ENCODE measurements at places on chromosomes 5 and 9.

DNA sequence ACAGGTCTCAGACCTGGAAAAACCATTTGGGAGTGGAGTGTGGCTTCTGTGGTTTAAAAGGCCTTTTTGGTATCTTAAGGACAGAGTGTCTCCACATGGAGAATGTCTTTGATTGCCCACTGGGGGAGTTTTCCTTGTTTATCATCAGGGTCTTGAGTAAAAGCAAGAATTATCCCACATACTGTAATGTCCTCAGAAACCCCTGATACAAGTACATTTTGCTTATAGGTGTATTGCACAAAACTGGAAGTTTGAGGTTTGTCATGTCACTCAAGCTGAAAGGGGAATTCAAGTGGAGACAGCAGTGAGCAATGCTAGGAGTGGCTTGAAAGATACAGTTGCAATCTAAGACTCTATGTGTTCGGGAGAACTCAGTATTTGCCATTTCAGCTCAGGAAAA, 62.7 kb upstream of the GRAMD2B start:
- DNase-seq, result no peak

GRCh38 chr5:39302472-39302871, 61.8 kb downstream of the C9 start:
- DNase-seq, result no peak

GRCh38 chr5:174172152-174172551, 126.6 kb downstream of the NSG2 start:
- DNase-seq, result no peak

DNA sequence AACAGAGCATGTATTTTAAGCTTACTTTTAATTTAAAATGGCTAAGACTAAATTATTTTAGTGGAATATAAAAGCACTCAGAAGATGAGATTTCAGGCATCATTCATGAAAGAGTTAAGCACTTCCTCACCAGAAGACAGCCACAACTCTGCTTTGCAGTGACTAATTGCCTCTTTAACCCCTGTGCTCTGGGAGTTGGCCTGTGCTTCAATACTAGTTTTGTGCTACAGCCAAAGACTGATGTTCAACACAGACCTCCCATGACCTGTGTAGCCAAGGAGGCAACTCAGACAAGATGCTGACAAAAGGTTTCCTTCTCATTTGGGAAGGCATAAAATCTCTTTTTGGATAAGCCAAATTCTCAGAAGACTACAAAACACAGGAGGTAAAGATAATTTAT, 353.5 kb downstream of the FBXL17 start:
- DNase-seq, result no peak

GRCh38 chr9:91783411-91783810, 166.6 kb downstream of the ROR2 start:
- no peak for DNase-seq

- DNase-seq, result no peak
Measured at GRCh38 chr9:98185611-98186171, 6.7 kb downstream of the CORO2A start.

GRCh38 chr9:38680837-38681445, 39.0 kb downstream of the FAM240B start:
- DNase-seq, result no peak

DNA sequence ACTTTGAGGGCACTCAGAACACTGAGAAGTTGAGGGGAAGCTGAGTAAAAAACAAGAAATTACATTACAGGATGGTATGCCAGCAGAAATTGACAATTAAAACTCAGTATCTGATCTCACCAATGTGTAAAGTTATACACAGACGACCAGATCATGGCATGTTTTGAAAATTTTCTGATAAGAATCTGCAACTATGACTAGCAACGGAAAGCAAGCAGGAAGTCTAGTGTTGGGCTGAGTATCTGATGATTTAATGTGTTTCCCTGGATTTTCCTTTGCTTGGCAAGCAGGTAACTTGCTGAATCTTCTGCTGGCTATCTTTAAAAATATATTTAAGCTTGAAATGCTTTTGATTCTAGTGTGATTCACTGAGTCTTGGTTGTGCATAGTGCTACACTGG, 5.2 kb upstream of the GCNT4 start:
- no peak for DNase-seq

GRCh38 chr5:1330847-1331831, 13.8 kb downstream of the CLPTM1L start:
- DNase-seq, result no peak

DNA sequence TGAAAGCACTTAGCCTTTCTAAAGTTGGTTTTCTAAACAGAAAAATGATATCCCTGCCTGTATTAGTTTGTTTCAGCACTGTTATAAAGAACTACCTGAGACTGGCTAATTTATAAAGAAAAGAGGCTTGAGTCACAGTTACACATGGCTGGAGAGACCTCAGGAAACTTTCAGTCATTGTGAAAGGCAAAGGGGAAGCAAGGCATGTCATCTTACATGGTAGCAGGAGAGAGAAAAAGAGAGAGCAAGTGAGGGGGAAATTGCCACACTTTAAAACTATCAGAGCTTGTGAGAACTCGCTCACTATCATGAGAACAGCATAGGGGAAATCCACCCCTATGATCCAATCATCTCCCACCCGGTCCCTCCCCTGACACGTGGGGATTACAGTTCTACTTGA, 64.9 kb downstream of the FAM170A start:
- DNase-seq, result no peak

DNA sequence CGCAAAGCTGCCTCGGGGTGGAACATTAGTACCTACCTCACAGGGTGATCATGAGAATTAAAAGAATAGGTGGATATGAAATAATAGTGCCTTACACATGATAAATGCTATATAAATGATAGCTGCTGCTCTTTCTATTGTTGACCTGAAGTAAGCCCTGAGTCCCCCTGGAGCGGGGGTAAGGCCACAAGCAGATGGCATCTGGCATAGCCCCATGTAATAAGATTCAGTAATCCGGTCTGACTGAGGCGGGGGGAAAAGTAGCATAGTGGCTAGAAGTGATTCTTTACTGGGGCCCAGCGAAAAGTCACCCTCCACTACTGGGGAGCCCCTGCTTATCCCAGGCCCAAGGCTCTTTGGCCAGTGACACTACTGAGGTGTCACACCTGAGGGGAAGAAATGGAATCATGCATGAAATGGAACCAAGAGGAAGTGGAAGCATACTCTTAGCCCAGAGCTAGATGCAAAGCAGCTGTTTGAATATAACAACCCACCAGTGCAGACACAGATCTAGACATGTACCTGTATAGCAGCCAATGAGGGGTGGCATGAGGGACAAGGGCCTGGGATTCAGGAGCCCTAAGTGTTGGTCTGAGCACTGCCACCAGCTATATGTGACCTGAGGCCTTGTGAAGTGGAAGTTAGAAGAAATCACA, 16.1 kb upstream of the FGFR4 start:
- peak; percentile 56 for DNase-seq

DNA sequence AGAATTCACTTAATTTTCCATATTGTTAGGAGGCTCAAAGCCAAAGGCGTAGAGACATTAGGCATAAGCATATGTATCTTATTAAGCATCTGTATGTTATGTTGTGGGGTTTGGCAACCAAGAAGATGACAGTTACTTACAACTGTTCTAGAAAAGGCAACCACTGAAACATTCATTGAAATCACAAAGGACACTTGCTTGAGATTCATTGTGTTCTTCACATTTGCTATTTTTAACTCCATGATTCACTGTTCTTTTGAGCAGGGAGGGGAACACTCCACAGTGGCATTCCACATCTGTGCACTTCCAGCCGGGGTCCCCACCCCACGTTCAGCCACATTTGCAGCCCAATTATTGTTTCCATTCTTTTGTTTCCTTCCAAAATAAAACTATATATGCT, 107.1 kb downstream of the PALM2AKAP2 start:
- DNase-seq, result no peak

- DNase-seq, result no peak
Measured at GRCh38 chr5:32710550-32711361, at the start of gene NPR3. Gene NPR3, plus strand, starts transcription at chr5:32711321. Its CDS starts 456 bp downstream, at chr5:32711777.

GRCh38 chr5:148446611-148447010, 62.9 kb downstream of the FBXO38 start:
- no peak for DNase-seq

DNA sequence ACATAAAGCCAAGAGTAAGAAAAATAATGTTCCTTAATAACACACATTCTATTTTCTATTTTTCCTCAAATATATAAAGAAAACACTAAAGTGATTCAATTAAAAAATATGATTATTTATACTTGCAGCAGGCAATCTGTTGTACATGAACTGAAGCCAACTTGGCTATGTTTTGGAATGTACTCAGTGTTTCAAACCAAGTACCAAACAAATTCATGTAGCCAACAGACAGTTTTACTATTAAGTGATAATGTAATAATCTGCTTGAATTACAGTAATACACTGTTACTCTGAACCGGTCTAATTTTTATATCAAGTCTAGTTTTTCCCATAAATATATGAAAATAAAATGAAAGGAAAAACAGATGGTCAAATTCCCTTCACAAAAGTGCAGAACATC, 58.0 kb downstream of the CEP120 start:
- no peak for DNase-seq

- no peak for DNase-seq
Measured at GRCh38 chr9:114083666-114084065, 5.6 kb upstream of the AMBP start.

DNA sequence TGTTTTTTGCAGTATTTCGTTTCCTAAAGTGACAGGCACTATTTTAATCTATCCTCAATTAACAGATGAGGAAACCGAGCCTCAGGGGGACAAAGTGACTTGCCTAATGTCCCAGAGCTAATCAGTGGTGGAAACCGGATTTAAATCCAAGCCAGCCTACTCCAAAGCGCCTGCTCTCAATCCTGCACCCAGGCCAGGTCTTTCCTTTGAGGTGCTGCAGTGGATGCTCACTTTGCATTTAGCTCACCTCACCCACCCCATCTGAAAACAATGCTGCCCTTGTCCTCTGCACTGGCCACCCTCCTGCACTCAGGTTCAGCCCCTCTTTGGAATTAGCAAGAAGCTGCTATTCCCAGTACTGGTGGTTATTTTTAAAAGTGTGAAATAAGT, 16.0 kb downstream of the ANGPTL2 start:
- peak; percentile 47 for DNase-seq

DNA sequence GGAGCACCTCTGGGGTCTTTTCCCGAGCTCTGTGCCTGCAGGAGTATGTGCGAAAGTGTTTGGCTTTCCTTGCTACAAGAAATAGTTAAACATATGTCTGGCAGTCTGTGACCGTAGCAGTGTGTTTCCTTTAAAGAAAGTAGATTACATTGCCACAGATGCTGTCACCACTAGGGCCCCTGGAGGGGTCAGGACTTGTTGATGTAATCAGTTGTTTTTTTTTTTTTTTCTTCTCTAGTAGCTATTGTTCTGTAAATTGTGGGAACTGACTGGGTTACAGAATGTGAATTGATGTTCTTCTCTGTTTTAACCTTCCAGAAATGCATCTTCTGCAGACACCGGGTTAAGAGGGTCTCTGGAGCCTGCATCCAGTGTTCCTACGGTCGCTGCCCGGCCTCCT, 345.6 kb downstream of the KDM4C start:
- DNase-seq, result no peak

DNA sequence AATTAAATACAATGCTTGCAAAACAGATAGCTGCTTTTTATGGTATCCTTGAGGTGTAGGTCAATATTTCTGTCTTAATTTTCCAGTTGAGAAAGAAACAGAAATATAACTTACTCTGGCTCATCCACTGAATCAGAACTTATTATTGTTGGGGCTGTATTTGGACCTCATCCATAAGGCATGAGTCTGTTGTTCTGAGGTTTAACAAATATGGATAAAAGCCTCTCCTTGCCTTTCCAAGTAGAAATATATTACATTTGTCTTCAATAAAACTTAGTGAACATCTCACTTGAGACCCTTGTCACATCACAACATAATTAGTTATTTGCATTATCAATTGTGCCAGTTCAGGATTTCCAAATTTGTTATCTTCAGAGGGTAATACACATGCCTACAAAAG, 525.8 kb downstream of the AGTPBP1 start:
- no peak for DNase-seq
